ENCODE measurements at places on chromosomes 11 and 22.

DNA sequence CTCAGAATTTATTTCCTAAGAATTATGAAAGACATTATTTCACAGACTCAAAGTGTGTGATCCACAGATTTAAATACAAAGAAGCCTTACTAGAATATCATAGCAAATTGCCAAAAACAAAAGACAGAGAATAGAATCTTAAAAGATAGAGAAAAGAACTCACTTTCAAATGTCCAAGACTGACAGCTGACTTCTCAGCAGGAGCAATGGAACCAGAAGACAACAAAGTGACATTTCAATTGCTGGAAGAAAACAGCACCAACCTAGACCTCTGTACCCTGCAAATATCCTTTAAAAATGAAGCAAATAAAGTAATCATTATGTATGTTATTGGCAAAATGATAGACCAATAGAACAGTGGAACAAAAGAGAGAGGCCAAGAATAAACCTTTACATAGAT is 109.2 kb downstream of the TTC17 start:
- DNase-seq, result no peak

GRCh38 chr22:30948930-30949342 is 19.6 kb downstream of the MORC2 start:
- no peak for DNase-seq

GRCh38 chr11:30113326-30113898 is 96.6 kb upstream of the KCNA4 start:
- no peak for DNase-seq

DNA sequence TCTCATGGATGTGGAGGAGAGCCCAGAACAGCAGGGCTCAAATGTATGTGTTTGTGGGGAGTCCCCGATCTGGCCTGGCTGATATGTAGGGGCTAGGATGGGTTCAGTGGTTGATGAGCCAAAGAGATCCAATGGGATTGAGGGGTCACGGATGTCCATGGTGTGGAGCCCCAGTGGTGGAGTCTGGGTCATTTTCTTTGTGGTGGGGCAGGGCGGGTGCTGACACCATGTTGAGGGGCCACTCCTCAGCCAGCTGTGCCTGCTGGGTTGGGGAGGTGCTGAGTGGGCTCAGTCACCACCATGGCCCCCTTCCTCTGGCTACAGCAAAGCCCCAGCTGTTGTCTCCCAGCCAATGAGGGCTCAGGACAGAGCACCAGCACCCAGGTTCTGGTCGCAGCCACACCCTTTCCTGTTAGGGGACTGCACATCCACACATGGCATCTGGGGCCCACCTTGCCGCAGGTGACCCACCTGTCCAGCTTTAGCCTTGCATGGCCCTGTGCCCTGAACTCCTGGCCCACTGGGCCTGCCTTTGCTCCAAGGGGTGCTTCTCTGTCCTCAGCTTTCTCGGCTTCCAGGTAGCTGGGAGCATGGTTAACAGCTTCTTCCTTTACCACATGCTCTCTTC is 3.2 kb upstream of the GNAZ start:
- DNase-seq, result no peak
